ENCODE measurements at places on chromosomes 13 and 19. TPM values are rescaled to one million over a fixed set of nuclear protein-coding genes. Genes with fewer than 3 reads are reported as not detected.

DNA sequence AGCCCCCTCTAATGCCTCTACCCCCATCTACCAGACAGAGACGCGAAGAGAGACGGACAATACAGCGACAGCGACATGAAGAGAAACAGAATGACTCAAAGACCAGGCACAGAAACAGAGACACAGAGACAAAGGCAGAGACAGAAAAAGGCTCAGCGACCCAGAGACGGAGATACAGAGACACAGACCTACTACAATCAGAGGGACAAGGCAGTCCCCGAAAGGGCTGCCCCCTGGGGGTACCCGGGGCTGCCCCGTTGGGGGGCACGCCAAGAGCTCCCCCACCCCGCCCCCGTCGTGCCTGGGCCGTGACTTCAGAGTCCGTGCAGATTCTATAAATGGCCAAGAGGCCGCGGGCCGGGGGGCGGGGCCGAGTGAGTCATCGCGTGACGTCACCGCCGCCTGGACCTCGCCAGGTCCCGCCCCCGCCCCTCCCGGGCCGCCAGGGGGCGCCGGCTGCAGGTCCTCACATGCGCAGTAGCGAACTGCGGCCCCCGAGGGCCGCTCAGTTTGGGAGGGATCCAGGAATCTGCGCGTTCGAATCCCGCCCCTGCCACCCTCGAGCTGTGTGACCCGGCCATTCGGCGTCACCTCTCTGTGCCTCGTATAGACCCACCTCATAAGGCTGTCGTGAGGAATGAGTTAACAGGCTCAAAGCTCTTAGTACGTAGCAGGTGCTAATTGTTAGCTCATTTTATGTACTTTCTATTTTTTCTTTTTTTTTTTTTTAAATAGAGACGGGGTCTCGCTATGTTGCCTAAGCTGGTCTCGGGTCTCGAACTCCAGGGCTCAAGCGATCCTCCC lies 2.7 kb upstream of the CNN1 start:
- DNase-seq: peak; percentile 36

DNA sequence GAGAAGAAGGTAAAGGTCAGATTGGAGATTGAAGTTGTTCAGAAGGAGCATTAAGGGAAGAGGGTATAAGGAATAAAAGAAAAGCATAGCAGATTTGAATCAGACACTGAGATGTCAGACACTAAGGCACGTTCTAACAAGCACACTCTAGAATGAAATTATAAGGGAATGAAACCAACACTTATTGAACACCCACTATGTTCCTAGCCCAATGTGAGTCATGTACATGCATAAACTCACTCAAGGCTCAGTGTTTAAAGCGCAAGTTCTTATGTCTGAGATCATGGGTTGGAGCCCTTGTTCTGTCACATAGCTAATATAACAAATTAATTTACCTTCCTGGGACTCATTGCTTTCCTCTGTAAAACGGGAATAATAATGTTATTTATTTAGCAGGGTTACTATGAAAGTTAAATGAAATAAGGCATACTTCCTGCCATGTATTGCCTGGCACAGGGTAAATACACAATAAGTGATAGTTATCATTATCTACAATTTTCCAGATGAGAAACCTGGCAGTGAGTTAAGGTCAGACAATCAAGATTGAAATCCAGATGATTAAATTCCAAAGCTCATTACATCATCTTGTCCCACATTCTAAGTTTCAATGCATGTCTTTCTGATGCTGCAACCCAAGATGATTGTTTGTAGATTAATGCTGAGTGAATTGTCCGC lies 68.3 kb upstream of the DACH1 start:
- no peak for DNase-seq

DNA sequence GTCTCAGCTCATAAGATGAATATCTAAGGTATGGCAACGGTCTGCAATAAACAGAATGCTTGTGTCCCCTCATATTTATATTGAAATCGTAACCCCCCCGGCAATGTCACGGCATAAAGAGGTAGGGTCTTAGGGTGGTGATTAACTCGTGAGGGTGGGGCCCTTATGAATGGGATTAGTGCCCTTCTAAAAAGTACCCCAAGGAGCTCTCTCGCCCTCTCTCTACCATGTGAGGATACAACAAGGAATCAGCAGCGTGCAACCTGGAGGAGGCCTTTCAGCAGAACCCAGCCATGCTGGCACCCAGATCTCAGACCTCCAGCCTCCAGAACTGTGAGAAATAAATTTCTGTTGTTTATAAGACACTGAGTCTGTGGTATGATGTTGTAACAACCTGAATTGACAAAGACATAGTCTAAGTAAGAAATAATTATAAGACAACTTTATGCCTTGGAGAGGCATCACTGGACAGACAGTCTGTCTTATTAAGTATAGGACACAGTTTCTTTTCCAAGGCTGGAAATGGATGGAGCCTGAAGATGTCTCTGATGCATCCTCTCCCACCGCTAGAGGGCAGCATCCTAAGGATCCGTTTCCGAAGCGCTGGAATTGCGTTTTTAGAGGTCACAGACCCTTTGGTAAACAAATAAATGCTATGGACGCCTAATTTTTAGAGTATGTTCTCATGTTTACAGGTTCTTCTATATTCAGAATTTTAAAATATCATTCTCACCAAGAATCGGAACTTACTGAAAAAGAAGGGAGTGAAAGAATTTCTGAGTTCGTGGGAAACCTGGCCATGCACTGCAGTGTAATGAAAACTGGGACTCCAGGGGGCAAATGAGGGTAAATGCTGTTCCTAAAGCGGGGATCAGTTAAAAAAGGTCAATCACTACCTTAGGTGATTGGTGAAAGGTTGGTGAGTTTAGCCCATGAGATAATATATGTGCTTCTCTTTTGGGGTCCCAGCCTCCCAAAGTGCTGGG lies 13.3 kb upstream of the LEUTX start:
- no peak for DNase-seq

GRCh38 chr13:57635541-57636085 lies 4.1 kb downstream of the PCDH17 start:
- no peak for DNase-seq

- no peak for DNase-seq
These were observed at the start of gene CLDND2 for GRCh38 chr19:51368366-51369282. Gene CLDND2 (minus strand): TSS chr19:51369003. CDS start chr19:51368577, 426 bp downstream.

GRCh38 chr13:77918391-77919245 lies at the start of gene EDNRB:
Gene EDNRB (minus strand): TSS chr13:77918831. CDS start chr13:77918573, 258 bp downstream.
- DNase-seq: peak; percentile 25

- DNase-seq: peak; percentile 59
These were observed 8.6 kb upstream of the NUP62 start for GRCh38 chr19:49937750-49938381.

DNA sequence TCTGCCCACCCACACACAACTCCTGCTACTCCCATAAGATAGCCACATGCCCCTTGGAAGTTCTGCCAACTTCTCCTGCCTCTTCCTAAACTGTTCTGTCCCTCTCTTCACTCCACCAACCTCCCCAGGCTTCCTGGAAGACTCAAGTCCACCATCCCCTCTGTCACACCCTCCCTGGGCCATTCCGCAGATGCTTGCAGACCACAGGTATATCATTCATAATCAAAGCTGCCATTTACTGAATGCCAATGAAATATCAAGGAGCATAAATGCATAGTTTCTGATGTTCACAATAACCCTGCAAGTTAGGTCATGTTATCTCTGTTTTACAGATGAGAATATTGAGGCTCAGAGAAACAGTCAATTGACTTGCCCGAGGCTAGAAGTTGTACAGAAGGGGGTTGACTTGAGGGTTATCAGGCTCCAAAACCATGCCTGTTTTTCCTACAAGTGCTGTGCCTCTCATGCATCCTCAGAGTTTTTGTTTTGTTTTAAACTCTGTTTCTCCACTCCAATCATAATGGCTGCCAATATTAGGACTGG lies 135.6 kb downstream of the SLC7A1 start:
- no peak for DNase-seq

GRCh38 chr13:47594833-47595232 lies 406.2 kb downstream of the SUCLA2 start:
- no peak for DNase-seq

DNA sequence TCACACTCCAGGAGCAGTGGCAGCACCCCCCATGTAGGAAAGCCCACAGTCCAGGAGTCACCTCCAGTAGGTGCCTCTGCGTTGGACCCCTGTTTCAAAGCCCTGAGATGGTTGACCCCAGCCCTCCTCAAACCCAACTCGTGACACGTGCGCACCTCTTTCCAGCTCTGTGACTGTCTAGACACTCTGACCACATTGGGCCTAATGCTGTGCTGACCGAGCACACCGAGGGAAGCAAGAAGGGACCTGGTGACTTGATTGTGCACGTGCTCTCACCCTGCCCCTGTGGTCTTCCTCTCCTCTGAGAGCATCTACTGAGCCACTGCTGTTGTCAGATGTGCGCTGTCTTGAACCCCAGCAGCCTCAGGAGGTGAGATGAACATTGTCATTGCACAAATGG lies 22.9 kb upstream of the SLC35E1 start:
- DNase-seq: no peak

DNA sequence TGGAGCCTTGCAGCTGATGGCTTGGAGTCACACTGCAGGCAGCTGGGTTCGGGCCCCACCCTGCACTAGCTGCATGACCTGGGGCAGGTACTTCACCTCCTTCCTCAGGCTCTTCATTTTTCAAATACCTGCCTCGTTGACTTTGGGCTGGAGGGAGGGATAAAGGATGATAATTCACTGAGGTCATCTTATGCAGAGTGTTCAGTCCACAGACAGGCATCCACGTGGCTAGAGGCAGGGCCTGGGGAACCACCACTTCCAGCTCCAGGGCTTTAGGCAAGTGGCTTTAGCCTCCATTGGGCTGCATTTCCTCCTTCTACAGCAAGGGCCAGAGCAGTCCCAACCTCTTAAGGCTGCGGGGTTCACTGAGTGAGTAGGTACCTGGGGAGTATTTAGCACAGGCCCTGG lies 84.8 kb downstream of the SIPA1L3 start:
- DNase-seq: no peak

DNA sequence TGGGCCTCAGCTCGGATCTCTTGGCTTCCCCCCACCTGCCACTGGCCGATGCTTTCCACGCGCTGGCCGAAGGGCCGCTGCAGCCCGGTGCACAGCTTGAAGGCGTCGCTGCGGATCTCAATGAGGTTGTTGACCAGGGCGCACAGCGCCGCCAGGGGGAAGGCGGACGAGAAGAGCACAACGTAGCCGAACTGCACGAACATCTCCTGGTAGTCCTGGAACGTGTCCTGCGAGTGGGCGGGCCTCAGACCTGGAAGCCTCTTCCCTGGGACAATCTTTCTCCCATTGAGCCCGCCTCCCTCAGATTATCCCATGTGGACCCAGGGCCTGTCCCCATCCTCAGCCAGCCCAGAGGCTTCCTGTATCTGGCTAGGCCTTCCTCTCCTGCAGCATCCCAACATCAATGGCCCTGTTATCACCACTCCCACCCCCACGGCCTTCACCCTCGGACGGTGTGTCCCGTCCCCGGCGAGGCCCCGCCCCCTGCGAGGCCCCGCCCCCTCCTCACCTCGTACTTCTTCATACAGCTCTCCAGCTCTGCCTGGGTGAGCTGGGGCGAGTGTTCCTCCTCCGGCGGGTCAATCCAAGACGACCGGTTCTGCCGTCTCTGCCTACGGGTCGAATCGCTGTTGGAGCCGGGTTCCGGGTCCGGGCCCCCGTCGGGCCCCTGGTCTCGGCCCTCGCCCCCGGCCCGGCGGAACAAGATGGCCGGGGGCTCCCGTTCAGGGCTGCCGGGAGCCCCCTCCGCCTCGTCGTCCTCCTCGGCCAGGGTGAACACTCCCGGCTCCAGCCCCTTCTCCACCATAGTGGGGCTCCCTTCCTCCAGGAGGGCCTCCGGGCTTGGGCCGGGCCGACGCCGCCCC lies 6.8 kb downstream of the ANO8 start:
- DNase-seq: no peak

GRCh38 chr13:26787961-26788360 lies 27.4 kb upstream of the GPR12 start:
- DNase-seq: no peak

GRCh38 chr13:40536443-40537113 lies 129.9 kb downstream of the FOXO1 start:
- no peak for DNase-seq

- DNase-seq: no peak
These were observed 591.4 kb downstream of the FGF9 start for GRCh38 chr13:22262001-22262885.

- DNase-seq: no peak
These were observed 285.4 kb downstream of the ATP8A2 start for GRCh38 chr13:25657157-25657556.

DNA sequence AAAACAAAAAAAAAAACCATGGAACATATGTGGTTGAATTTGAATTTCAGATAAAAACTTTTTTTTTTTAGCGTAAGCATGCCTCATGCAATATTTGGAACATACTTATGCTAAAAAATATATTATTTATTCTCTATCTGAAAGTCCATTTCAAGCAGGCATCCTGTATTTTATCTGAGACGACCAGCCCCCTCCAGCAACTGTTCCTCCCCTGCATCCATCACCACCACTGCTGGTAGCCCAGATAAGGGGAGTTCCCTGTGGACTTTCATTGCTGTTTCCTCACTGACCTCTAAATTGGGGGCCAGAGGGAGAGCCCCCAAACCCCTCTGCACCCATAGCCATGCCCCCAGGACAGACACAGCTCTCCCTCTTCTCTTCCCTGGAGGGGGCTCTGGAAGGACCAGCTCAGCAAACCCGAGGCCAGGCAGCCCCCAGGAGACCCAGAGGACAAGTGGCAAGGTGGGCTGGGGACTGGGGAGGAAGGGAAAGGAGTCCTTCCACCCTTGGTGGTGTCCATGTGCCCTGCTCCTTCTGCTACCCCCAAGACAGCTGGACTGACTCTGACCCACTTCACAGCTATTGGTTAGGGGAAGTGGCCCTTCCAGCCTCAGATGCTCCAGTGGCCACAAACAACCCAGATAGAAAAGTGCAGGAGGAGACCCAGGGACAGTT lies 6.6 kb upstream of the SIGLEC12 start:
- DNase-seq: no peak

GRCh38 chr13:44420376-44421220 lies 47.0 kb downstream of the SERP2 start:
- peak; percentile 44 for DNase-seq

DNA sequence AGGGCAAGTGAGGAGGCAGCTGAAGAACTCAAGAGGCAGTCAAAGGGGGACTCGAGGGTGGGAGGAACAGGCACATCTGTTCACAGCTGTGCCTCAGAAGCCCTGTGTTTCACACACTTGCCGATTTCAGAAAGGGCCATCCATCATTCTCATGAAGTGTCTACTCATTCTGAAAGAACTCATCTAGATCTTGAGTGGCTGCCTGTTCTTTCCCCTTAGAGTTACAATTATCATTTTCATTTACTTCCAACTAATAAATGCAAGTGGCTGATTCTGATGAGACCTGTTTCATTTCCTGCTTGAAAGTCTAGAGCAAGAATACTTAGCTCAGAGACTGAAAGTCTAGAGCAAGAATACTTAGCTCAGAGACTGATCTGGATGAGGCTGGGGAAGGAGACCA lies 1145.1 kb downstream of the UQCRFS1 start:
- DNase-seq: no peak

- no peak for DNase-seq
These were observed 432.7 kb downstream of the EFNB2 start for GRCh38 chr13:106102786-106103185.

Gene FUT2
- total RNA-seq: 0.59 TPM

Gene RPS19
- total RNA-seq: 470 TPM

Gene NOP53
- total RNA-seq: 103 TPM

Gene PDX1
- total RNA-seq: 0.10 TPM

Gene C2CD4C
- total RNA-seq: 0.49 TPM

Gene KCNN4
- total RNA-seq: 3.5 TPM

Gene ZNF724
- 6.4 TPM for total RNA-seq

Gene TGFBR3L
- 0.59 TPM for total RNA-seq

Gene ZNF649
- 21.1 TPM for total RNA-seq

Gene ING1
- 13.5 TPM for total RNA-seq
